Upper lobe of right lung (tissue), 1 donor: ENCODE measurements at places on chromosomes 12 and 14. TPM values are rescaled to one million over a fixed set of nuclear protein-coding genes. Genes with fewer than 3 reads are reported as not detected.

The KRT78 gene
- total RNA-seq = not detected

- no peak overlapping the region for H3K4me3 ChIP-seq
- no peaks in the 10 kb centered on the region for H3K36me3 ChIP-seq
- no peaks in the 10 kb centered on the region for H3K27me3 ChIP-seq
- no peak overlapping the region for H3K27ac ChIP-seq
- DNase-seq = no peak
- no peaks in the 10 kb centered on the region for H3K4me1 ChIP-seq
Observed at GRCh38 chr12:99049774-99050173, 404.7 kb downstream of the APAF1 start.

GRCh38 chr14:95761436-95761835, 47.5 kb upstream of the TCL1A start:
- no peaks in the 10 kb centered on the region for H3K36me3 ChIP-seq
- no peak for DNase-seq
- H3K4me1 ChIP-seq = no peaks in the 10 kb centered on the region
- no peaks in the 10 kb centered on the region for H3K27me3 ChIP-seq
- H3K4me3 ChIP-seq = no peak overlapping the region
- no peak overlapping the region for H3K27ac ChIP-seq

The AKAP5 gene
- total RNA-seq = 3.6 TPM

The RASAL1 gene
- 0.26 TPM for total RNA-seq

- H3K4me1 ChIP-seq = peaks cover 17% of the 10 kb centered on the region
- peak overlapping the region; percentile 60 for H3K27ac ChIP-seq
- no peak for DNase-seq
- H3K4me3 ChIP-seq = peak overlapping the region; percentile 33
- no peaks in the 10 kb centered on the region for H3K27me3 ChIP-seq
Observed at GRCh38 chr12:116318576-116319232, 41.2 kb upstream of the MED13L start.

- DNase-seq = no peak
- H3K36me3 ChIP-seq = no peaks in the 10 kb centered on the region
- H3K4me1 ChIP-seq = no peaks in the 10 kb centered on the region
- no peak overlapping the region for H3K27ac ChIP-seq
- H3K27me3 ChIP-seq = peaks cover 6% of the 10 kb centered on the region
- no peak overlapping the region for H3K4me3 ChIP-seq
Observed at GRCh38 chr12:107888789-107889188, 114.3 kb downstream of the ASCL4 start.

DNA sequence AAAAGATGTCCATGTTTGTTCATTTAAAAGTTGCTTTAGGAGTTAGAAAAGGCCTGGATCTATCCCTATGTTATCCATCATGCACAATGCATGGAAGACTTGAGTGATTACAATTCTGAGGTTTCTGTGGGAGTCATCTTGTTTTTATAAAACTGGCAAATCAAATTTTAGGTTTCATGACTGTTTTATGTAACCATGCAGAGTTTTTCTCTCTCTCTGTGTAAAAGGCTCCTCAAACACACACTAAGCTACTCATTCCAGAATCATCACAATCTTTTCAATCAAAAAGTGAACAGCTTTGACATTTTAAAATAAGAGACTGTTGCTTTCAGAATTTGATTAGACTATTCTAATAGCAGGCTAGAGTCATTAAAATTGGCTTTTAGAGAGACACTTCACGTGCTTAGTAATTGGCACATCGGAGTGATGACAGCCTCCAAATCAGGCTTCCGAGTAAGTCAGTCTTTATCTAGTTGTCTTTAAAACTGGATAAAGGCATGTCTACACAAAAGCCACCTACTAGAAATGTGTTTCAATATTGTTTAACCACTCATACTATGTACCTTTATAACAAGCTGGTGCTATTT, 31.9 kb downstream of the PRICKLE1 start:
- peaks cover 5% of the 10 kb centered on the region for H3K4me1 ChIP-seq
- no peak for DNase-seq
- no peaks in the 10 kb centered on the region for H3K36me3 ChIP-seq
- H3K27me3 ChIP-seq = no peaks in the 10 kb centered on the region
- no peak overlapping the region for H3K4me3 ChIP-seq
